ENCODE measurements at places on chromosomes 1 and 21.

GRCh38 chr1:3307359-3307758 lies 147.1 kb upstream of the ARHGEF16 start:
- no peak for DNase-seq

DNA sequence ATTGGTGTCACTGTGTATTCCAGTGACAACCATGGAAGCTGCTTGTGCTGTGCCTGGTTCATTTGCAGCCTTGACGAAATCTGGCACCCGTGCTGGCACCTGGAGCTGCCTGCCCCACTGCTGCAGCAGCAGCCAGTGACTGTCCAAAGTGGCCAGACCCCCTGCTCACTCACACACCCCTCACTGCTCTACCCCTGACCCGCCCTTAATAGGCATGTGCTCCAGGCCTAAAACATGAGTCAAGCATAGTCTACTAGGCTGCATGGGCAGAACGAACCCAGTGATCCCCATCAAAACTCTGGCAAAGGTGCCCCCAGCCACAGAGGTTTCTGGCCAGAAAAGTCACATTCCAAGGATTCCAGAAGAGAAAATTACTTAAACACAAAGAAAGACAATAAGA lies 7.7 kb downstream of the PRAMEF1 start:
- DNase-seq, result no peak

GRCh38 chr1:156513185-156513584 lies 12.6 kb upstream of the MEF2D start:
- DNase-seq, result no peak

- DNase-seq, result no peak
Measured at GRCh38 chr1:11044849-11045427, 2.1 kb downstream of the MASP2 start.

DNA sequence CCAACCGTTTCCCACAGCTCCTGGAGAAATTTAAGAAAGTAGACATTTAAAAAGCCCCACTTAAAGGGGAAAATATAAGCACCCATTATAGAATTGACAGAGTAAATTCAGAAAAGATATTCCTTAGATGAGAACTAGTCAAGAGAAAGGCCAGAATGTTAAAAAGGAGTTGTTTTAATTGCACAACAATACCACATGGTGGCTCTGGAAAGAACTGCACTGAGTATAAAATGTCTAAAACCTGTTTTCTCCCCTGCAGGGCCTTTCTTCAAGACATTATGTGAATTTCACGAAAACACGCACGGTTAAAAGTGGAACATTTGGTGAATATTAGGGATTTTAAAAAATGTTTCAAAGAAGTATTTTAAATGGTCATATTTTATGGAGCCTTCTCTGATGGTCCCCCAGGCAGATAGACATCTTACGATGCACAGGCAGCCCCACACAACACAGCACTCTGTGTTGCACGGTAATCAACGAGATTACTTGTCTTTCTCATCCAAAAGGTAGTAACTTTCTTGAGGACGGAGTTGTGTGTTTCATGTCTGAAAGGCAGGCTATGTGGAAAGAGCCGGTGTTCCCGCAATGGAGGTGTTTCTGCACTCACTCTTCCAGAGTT lies 101.9 kb downstream of the PRRX1 start:
- DNase-seq, result no peak

- DNase-seq, result no peak
Measured at GRCh38 chr1:71944006-71944405, 338.3 kb downstream of the NEGR1 start.

DNA sequence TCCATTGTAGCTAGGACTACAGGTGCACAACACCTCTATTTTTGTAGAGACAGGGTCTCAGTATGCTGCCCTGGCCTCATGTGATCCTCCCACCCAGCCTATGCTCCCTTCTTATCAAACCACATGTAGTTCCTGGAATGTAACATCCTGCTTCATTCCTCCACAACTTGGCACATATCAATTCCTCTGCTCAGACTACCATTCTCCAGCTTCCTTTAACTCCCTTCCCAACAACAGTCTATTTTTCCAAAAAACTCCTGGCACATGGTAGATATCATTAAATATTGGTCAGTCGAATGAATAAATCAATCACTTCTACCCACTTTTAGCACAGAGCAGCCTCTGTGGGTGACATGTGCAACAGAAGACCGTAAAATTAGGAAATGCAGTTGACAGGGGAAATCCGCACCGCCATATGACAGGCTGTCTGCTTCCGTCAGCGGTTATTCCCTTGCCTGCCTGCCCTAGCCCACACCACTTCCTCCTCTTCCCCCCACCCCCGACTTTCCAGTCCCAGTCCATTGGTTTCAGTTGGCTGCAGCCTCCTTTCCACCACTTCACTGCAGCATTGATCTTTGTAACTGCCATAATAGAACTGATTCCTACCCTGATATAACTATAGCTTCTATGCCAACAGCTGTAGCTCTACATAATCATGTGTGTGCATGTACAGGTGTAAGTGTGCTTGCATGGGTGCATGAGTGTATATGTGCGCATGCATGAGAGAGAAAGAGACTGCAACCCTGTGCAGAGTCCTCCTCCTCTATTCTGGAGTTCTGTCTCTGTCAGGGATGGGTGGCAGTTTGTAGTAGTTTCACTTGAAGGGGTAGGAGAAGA lies 6.8 kb upstream of the AKR1A1 start:
- peak; percentile 75 for DNase-seq

DNA sequence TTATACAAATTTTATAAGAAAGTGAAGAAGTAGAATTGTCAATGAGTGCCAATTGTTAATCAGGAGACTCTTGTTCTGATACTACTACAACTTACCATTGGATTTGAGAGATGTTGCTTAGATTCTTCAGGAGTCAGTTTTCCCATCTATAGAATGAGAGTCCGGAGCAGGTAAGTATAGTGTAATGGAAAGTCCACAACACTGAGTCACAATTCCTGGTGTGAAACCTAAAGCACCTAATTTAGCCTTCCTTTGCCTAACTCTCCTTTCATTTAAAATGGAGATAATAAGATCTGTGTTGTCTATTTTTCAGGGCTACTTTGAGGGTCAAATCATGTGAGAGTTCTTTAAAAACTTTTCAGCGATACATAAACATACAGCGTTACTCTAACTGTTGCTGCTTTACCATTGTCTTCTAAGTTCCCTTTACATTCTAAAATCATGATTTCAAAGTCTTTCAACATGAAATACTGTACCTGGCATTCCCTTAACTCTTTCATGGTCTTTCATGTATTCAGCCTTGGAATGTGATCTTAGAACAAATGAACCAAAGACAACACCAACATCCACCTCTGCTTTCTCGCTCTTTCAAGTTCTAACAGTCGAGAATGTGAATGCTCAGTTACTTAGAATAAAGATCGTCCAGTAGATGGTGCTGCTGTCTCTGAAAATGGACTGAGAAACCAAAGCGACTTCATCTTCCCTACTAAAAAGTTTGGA lies 90.9 kb downstream of the SLC30A10 start:
- DNase-seq, result no peak

DNA sequence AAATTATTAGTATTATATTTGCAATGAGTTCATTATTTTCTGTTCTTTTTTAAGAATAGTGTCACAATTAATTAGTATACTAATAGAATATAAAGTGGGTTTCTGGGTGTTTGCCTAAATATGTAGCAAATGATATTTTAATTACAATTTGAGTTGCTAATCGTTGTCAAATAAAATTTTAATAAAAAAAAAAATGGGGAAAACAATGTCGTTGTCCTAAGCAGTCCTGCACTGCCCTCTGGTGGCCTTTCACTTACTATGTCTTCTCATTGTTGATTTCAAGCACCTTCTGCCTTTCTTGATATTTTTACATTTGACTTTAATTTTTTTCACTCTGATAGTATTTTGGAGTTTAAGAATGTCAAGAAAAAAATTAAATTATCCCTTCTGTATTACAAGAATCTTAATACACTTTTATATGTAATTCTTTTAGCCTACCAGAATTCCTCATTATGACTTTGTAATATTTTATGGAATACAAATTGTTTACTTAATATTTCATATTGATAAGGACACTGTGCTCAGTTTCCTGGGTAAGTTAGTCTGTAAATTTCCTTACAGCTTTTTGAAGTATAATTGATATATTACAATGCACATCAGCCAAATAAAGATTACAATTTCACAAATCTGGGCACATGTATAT lies 104.5 kb upstream of the FMN2 start:
- peak; percentile 25 for DNase-seq

GRCh38 chr1:56808410-56808809 lies 10.8 kb downstream of the FYB2 start:
- DNase-seq, result no peak

- peak; percentile 96 for DNase-seq
Measured at GRCh38 chr1:39738622-39739366, at the start of gene PPIE. PPIE (plus strand) TSS chr1:39738882; CDS start chr1:39738901, 19 bp downstream.

GRCh38 chr1:53688381-53689102 lies 50.4 kb downstream of the GLIS1 start:
- no peak for DNase-seq

- DNase-seq, result no peak
Measured at GRCh38 chr21:21750124-21750825, 752.1 kb downstream of the NCAM2 start.

- DNase-seq, result no peak
Measured at GRCh38 chr1:16348414-16349182, 3.7 kb downstream of the FBXO42 start.

GRCh38 chr1:24713176-24713575 lies 32.1 kb upstream of the CLIC4 start:
- DNase-seq, result no peak

Measured in activated CD4-positive, alpha-beta memory T cell treated with anti-CD3 and anti-CD28 coated beads, Interleukin-2, amount 10 ng/mL, durations not matched to agents 7 days and 5 days (primary cell).